ENCODE measurements at places on chromosomes 1 and 21. TPM values are rescaled to one million over a fixed set of nuclear protein-coding genes. Genes with fewer than 3 reads are reported as not detected.
A peak's percentile ranks its signal among the peaks of the same experiment; 100 is the strongest.

SLC25A33 gene
- 4.9 TPM for total RNA-seq

LMOD1 gene
- total RNA-seq: 38.3 TPM

ZNF124 gene
- total RNA-seq: 23.5 TPM

GRCh38 chr21:39025198-39025597, 158.1 kb downstream of the PSMG1 start:
- H3K36me3 ChIP-seq: no peaks in the 10 kb centered on the region
- H3K27me3 ChIP-seq: no peaks in the 10 kb centered on the region
- no peak overlapping the region for H3K4me3 ChIP-seq
- no peak overlapping the region for H3K27ac ChIP-seq
- no peak for DNase-seq

GRCh38 chr1:43557744-43558245, 27.1 kb downstream of the PTPRF start:
- peak; percentile 78 for DNase-seq
- peaks cover 16% of the 10 kb centered on the region for H3K4me1 ChIP-seq
- H3K27me3 ChIP-seq: no peaks in the 10 kb centered on the region

DNA sequence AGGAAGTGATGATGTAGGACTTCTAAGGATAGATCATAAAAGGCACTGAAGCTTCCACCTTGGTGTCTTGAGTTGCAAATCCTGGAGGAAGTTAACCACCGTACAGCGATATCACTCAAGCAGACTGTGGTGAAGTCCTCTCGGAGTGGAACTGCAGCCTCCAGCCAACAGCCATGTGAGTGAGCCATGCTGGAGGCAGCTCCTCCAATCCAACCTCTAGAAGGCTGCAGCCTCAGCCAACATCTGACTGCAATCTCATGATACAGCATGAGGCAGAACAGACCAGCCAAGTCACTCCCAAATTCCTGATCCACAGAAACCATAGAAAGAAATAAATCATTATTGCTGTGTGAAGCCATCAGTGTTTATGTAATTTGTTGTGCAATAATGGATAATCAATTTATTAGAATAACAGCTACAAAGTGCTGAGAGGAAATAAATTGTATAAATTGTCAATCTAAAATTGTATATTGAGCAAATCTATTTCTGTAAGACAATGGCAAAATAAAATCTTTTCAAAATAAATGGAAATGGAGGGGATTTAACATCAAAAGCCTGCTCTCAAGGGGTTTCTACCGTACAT, 65.0 kb downstream of the PRSS38 start:
- no peak for DNase-seq
- H3K4me3 ChIP-seq: no peak overlapping the region
- H3K27ac ChIP-seq: no peak overlapping the region
